Vagina (tissue), 2 donors: ENCODE measurements at places on chromosomes 4 and X.
A peak's percentile ranks its signal among the peaks of the same experiment; 100 is the strongest.

- no peak for DNase-seq
Measured at GRCh38 chr4:170259631-170260153, 169.9 kb upstream of the AADAT start.

DNA sequence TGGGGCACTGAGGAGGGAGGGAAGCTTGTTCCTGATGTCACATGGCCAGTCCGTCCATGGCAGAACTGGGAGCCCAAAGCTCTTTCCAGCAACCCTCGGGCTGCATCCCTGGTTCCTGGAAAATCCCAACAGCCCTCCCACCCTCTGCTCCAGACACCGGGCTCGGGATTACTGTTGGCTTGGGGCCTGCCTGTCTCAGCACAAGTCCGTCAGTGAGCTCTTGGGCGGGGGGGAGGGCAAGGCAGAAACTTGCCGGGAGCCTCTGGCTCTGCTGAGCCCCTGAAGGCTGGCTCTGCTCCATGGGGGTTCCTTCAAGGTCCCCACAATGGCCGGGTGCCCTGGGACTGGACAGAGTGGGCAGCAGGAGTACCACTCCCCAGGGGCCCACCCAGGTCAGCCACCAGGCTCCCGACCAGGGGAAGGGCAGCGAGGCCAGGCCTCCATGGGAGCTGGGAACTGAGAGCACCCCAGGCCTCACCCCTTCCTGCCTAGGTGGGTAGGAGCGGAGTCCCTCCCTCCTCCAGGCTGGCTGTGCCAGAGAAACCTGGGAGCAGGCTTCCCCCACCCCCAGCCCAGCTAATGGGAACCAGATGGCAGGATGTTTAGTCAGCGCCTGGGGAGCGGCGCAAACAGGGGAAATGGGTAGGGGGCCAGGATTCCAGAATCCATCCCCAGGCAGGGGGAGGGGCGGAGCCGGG, 6.4 kb upstream of the HAUS7 start:
- DNase-seq = no peak

DNA sequence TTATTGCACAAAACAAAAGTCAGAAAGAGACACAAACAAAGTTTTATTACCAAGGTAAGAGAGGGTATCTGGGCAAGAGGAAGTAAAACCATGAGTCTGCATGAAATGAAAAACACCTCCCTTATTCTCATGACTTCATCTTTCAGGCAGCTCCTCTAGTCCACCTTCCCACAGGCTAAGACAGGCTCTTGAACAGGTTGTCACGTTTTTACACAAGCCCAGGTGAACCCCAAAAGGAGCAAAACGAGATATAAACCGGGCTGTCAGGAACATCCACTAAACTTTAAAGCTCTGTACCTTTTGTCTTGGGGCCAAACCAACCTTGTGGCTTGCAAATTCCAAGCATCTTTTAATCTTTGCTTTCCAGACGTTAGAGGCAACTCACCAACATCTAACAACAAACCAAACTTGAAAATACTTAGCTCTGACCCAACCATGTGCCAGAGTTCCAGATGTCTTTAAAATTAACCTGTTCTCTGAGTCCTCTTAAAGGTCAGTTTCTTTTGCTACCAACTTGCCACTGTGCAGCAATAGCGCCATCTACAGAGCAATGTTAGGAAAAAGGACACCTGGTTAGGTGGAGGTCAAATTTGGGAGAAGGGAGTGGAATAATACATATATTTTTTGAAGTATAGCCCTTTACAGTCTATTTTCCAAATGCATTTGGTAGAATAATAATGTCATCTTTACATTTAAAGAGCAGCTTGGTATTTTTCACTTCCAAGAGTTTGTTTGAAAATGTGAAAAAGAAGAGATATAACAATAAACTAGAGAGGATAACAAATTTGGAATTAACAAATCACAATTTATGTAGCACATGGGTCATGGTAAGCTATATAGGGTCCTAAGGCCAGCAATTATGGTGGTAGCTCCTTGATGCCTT, 73.1 kb downstream of the QRFPR start:
- DNase-seq = no peak

GRCh38 chr4:98482847-98483806, 175.3 kb downstream of the TSPAN5 start:
- no peak for DNase-seq

DNA sequence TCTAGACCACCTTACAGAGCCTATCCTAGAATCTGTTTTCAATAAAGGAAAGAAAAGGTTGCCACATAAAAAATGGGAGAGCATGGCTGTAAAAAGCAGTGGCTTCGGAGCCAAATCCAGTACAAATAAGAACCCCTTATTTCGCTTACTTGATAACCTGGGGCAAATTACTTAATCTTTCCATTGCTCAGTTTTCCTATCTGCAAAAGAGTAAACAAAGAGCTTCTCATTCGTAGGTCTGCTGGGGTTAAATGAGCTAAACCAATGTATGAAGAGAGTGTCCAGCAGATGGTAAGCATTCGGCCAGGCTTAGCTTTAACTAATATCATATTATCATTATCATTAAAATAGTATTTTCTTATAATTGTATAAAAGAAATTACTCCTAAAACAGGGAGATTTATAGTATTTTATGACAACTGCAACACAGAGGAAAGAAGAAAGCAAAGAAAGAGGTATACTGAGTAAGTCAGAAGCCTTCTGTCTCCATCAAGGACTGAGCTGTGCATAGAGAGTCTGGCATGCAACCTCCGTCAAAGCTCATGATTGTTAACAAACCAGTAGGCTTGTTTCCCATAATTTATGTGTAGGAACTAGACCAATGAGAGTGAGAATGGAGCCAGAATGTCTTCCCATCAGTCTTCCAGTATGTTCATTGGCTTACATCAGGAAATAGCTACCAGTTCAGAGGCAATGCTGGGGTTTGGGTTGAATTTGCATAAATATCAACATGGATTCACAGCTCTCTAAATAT, 364.9 kb downstream of the UNC5C start:
- DNase-seq = peak; percentile 10

DNA sequence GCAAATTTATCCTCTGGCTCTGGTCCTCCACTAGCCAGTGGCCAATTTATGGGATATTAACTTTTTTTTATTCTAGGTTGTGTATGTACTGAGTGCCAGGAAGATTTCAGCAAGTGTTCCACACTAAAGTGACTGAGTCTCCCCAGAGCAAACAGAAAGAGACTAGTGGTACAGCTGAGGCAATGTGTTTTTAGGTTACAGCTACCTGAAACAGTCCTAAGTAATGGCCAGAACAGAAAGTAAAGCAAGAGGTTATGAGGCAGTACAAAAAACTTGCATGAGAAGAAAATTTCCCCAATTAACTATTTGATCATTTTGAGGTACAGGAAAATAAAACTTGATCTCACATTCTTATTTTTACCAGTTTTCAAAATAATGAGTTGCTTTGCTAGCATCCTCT, 31.2 kb downstream of the PRDM8 start:
- no peak for DNase-seq

- no peak for DNase-seq
Measured at GRCh38 chr4:8281519-8282133, 12.1 kb downstream of the HTRA3 start.

DNA sequence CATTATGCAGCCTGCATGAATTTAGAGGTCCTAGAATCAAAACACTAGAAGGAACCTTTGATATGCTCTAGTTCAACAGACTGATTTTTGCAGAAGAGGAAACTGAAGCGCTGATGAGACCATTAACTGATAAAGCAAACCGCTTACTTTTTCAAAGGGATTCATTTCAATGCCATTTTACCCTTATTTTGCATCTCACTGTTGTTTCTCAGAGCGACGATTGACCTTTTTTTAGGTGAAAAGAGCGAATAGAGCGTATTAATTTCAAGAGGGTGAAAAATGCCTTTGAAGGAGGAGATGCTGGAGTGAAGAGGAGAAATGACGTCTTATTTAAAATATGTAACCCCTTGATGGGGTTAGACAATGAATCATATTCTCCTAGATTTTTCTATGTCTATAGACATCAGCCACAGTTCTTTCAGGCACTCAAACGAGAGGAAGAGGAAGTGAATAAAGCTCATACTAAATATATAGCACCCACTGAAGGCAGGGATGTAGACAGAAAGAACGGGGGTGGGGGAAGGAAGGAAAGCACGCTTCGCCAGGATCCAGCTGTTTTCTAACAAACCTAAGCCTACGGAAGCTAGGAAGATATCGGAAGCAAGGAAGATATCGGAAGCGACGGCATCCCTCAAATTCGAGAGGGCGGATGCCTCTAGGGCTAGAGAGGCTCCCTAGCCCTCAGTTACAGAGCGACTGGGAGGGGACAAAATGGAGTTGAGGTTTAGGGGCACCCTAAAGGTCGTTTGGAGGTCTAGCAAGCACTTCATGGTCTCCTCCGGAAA, 848 bp downstream of the ACSL4 start:
- DNase-seq = no peak

- no peak for DNase-seq
Measured at GRCh38 chr4:149584722-149585121, 230.9 kb downstream of the IQCM start.

GRCh38 chr4:112423591-112423990, 92.4 kb downstream of the NEUROG2 start:
- DNase-seq = no peak

DNA sequence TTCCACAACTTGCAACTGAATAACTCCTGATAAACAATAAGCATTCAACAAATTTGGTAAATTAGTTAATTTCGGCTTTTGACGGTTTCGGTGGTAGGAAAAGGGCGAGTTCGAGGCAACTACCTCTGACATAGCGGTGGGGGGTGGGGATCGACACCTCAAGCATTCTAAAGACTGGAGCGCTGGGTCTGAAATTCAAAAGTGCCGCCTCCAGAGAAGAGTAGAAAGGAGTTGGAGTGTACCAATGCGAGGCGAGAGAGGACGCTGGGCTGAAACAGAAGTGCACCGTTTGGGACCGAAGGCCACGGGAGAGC, 725 bp downstream of the SMC1A start:
- DNase-seq = no peak

- DNase-seq = no peak
Measured at GRCh38 chrX:30538271-30538670, 39.3 kb downstream of the TASL start.

- no peak for DNase-seq
Measured at GRCh38 chrX:154355094-154355775, 19.2 kb downstream of the FLNA start.

- peak; percentile 84 for DNase-seq
Measured at GRCh38 chr4:87541521-87541920, 12.3 kb upstream of the SPARCL1 start.

- DNase-seq = no peak
Measured at GRCh38 chr4:145613566-145614232, 5.5 kb upstream of the MMAA start.

DNA sequence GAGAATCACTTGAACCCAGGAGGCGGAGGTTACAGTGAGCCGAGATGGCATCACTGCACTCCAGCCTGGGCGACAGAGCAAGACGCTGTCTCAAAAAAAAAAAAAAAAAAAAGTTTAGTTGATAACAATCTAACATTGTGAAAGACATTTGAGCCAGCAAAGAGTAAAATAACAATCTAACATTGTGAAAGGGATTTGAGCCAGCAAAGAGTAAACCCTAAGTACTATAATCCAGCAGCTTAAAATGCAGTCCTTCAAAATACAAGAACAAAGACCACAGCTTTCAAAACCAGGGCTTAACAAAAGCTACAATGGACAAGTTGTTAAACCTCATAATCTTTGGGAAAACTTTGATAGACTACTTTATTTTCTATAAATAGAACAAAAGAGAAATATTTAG, 16.9 kb downstream of the MFAP3L start:
- DNase-seq = no peak

- no peak for DNase-seq
Measured at GRCh38 chr4:183200453-183200852, 101.4 kb downstream of the WWC2 start.

GRCh38 chr4:84632092-84632491, 49.2 kb downstream of the CDS1 start:
- DNase-seq = no peak

DNA sequence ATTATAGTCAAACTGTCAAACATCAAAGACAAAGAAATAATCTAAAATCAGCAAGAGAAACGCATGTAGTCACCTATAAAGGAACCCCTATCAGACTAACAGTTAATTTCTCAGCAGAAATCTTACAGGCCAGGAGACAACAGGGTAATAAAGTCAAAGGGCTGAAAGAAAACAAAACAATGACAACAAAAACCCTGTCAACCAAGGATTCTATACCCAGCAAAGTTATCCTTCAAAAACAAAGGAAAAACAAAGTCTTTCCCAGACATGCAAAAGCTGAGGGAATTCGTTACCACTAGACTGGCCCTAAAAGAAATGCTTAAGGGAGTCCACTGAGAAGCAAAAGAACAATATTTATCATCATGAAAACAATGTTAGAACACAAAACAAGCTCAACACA, 22.1 kb downstream of the TMEM154 start:
- DNase-seq = no peak

GRCh38 chr4:40228497-40229365, 31.9 kb downstream of the RHOH start:
- no peak for DNase-seq

DNA sequence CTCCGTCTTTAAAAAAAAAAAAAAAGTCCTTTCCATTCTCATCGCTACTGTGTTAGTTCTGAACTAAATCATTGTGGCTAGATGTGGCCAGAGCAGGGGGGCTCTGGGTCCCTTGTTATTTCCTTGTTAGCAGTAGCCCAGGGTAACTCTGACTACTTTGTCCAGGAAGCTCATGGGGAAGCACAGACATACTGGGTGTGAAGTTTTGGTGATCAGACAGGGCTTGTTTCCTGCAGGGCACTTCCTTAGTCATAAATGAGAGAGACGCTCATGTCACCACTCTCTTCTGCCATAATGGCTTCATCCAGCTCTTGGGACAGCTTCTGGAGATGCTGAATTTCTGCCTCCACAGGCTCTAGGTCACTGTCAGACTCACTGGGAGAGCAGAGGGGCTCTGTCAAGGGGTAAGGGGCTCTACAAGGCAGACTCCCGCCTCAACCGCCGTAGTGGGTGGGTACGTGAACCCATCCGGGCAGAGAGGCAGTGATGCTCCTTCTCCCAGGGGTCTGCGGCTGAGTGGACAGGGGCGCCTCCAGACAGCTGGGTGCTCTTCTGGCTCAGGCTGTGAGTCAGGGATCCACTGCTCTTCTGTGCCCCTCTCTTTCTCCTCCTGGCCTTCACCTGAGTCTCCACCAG, 12.9 kb downstream of the STIM2 start:
- no peak for DNase-seq

GRCh38 chrX:87744391-87744790, 226.8 kb downstream of the KLHL4 start:
- no peak for DNase-seq

DNA sequence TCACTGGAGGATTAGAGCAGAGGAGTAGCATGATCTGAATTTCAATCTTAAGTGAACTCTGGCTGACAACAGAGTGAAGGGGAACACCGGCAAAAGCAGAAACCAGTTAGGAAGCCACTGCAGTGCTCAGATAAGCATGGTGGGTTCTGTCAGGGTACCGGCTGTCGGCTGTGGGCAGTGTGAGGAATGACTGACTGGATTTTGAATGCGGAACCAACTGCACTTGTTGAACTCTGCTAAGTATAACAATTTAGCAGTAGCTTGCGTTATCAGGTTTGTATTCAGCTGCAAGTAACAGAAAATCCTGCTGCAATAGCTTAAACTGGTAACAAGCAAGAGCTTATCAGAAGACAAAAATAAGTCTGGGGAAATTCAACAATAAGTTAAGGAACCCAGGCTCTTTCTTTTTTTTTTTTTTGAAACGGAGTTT, 5.2 kb downstream of the HTT start:
- DNase-seq = no peak

- DNase-seq = no peak
Measured at GRCh38 chrX:38726612-38727011, 74.6 kb upstream of the MID1IP1 start.
